ENCODE measurements at places on chromosomes 6 and 20.

- H3K27me3 ChIP-seq, result no peaks in the 10 kb centered on the region
- no peak for DNase-seq
- no peak overlapping the region for H3K27ac ChIP-seq
- H3K4me1 ChIP-seq, result no peaks in the 10 kb centered on the region
- H3K4me3 ChIP-seq, result no peak overlapping the region
- H3K36me3 ChIP-seq, result no peaks in the 10 kb centered on the region
These were observed 18.7 kb upstream of the LY86 start for GRCh38 chr6:6569811-6570164.

DNA sequence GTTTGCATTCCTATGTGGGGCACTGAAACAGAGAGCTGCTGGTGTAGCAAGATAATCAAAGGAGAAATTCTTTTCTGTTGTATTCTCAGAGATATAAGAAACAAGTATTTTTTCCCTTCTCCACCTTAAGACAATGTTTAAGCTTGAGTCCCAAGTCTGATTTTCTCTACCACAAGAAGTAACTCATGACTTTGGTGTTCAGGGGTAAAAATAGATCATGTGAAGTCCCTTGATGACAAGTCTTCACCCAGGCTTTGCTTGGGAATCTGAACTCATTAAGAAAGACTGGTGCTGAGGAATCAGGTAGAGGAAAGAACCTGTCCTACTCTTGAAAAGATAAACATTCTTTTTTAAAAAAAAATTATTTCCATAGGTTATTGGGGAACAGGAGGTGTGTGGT, 205.6 kb downstream of the ALDH8A1 start:
- no peaks in the 10 kb centered on the region for H3K27me3 ChIP-seq
- H3K36me3 ChIP-seq, result no peaks in the 10 kb centered on the region
- no peak for DNase-seq
- H3K4me3 ChIP-seq, result no peak overlapping the region

DNA sequence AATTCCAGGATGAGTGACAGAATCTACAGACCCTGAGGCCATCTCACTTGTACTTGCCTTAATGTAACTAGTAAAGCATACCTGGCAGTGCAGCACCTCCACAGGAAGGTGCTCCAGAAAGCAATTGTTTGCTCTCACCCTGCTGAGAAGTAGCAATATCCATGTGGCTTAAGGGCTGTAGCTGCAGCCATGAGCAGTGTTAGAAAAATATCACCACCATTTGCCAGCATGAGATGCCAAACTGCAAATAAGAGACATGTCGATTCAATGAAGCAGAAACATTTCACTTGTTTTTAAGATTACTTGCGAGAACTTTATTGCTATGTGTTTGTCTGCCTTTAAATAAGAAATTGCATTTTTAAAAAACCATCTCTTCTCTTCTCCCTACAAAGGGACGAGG, 151.5 kb downstream of the PRL start:
- no peaks in the 10 kb centered on the region for H3K27me3 ChIP-seq
- peaks cover 5% of the 10 kb centered on the region for H3K36me3 ChIP-seq
- peaks cover 29% of the 10 kb centered on the region for H3K4me1 ChIP-seq

DNA sequence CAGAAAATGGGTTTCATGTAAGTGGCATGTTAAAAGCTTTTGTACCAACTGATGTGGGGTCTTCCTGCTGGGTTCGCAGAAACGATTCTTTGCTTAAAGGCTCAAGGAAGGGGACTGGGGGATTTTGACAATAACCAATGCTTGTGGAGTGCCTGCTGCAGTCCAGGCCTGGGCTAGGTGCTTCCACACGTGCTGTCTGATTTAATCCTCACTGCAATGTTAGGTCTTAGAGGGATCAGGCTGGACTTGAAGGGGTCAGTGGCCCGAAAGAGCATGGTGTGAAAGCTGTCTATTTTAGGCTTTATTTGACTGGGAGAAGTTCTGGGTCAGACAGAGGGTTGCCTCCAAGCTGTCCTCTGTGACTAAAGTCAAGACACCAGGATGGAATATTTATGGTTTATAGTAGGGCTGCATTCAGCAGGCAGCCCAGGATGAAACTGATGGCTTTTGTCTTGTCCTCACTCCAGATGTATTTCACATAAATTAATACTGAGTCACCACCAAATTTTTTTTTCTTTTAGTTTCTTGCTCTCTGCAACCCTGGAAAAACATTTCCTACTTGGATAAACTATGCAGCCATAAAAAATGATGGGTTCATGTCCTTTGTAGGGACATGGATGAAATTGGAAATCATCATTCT, 219.1 kb downstream of the ZMYND8 start:
- H3K27ac ChIP-seq, result no peak overlapping the region
- no peaks in the 10 kb centered on the region for H3K27me3 ChIP-seq
- no peaks in the 10 kb centered on the region for H3K36me3 ChIP-seq
- DNase-seq, result no peak
- peaks cover 16% of the 10 kb centered on the region for H3K4me1 ChIP-seq

DNA sequence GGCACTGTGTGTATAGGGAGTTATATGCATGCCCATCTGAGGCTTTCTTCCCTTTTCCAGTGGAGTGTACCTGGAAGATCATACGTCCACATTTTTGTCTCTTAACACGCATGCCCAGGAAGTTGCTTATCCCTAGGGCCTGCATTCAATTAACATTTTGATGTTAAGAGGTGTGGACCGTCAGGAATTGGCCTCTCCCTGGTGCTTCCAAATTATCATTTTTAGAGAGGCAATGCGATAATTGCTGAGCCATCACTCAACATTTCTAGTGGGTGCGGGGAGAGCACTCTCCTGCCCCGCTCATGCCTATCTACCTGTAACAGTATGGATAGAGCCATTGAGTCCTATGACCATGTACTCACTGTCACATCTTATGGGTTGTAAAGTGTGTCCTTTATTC, 37.8 kb upstream of the PAQR8 start:
- H3K4me3 ChIP-seq, result no peak overlapping the region
- no peak overlapping the region for H3K27ac ChIP-seq
- no peak for DNase-seq

- no peak overlapping the region for H3K4me3 ChIP-seq
- no peaks in the 10 kb centered on the region for H3K4me1 ChIP-seq
- DNase-seq, result no peak
- no peak overlapping the region for H3K27ac ChIP-seq
- no peaks in the 10 kb centered on the region for H3K36me3 ChIP-seq
These were observed 13.9 kb downstream of the DEF6 start for GRCh38 chr6:35311390-35312075.

GRCh38 chr20:18511571-18511970, 3.8 kb downstream of the SEC23B start:
- no peaks in the 10 kb centered on the region for H3K27me3 ChIP-seq
- H3K36me3 ChIP-seq, result peaks cover 16% of the 10 kb centered on the region
- H3K4me3 ChIP-seq, result no peak overlapping the region
- H3K4me1 ChIP-seq, result peaks cover 7% of the 10 kb centered on the region
- no peak for DNase-seq
- no peak overlapping the region for H3K27ac ChIP-seq

GRCh38 chr20:24151621-24152294, 163.2 kb upstream of the GGTLC1 start:
- no peaks in the 10 kb centered on the region for H3K4me1 ChIP-seq
- no peak overlapping the region for H3K27ac ChIP-seq
- H3K4me3 ChIP-seq, result no peak overlapping the region

DNA sequence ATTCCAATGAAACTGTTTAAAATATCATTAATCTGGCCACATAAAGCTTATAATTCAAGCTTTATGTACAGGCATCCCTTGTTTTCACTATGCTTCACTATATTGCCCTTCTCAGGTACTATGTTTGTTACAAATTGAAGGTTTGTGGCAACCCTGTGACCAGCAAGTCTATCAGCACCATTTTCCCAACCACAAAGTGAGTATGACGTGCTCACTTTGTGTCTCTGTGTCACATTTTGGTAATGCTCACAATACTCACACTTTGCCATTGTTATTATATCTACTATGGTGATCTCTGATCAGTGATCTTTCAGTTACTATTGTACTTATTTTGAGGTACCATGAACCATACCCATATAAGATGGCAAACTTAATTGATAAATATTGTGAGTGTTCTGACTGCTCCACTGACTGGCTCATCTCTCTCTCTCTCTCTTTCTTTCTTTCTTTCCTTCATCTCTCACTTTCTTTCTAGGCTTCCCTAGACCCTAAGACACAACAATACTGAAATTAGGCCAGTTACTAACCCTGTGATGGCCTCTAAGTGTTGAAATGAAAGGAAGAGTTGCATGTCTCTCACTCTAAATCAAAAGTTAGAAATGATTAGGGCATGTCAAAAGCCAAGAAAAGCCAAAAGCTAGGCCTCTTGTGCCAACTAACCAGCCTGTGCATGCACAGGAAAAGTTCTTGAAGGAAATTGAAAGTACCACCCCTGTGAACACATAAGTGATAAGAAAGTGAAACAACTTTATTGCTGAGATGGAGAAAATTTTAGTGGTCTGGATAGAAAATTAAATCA, 227.9 kb downstream of the BCAS1 start:
- no peaks in the 10 kb centered on the region for H3K27me3 ChIP-seq
- no peak overlapping the region for H3K4me3 ChIP-seq
- no peaks in the 10 kb centered on the region for H3K36me3 ChIP-seq
- H3K4me1 ChIP-seq, result no peaks in the 10 kb centered on the region

DNA sequence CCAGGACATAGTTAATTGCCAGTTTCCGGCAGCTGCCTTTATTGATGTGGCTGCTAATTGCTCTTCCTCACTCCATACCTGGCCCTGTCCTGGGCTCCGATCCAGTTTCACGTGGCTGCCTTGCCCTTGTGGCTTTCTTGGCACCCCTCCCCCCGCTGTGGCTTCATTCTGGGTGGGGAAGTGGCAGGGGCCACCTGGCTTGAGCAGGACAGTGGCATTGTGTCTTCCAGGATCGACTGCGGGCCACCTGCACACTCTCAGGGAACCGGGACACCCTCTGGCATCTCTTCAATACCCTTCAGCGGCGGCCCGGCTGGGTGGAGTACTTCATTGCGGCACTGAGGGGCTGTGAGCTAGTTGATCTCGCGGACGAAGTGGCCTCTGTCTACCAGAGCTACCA, 10.8 kb downstream of the MAVS start:
- H3K27ac ChIP-seq, result no peak overlapping the region
- H3K36me3 ChIP-seq, result peaks cover 44% of the 10 kb centered on the region
- DNase-seq, result no peak
- H3K27me3 ChIP-seq, result no peaks in the 10 kb centered on the region

Data from trophoblast cell (in vitro differentiated cells and primary cell).